ENCODE measurements at places on chromosomes 3 and 15.
A peak's percentile ranks its signal among the peaks of the same experiment; 100 is the strongest.

- DNase-seq = peak; percentile 45
Observed at GRCh38 chr3:15287565-15288330, 44.6 kb downstream of the SH3BP5 start.

GRCh38 chr15:70336425-70337009 is 238.8 kb upstream of the TLE3 start:
- DNase-seq = no peak

GRCh38 chr3:73452729-73453128 is 172.0 kb downstream of the PDZRN3 start:
- DNase-seq = no peak

- no peak for DNase-seq
Observed at GRCh38 chr3:35291471-35292236, 347.7 kb upstream of the ARPP21 start.

DNA sequence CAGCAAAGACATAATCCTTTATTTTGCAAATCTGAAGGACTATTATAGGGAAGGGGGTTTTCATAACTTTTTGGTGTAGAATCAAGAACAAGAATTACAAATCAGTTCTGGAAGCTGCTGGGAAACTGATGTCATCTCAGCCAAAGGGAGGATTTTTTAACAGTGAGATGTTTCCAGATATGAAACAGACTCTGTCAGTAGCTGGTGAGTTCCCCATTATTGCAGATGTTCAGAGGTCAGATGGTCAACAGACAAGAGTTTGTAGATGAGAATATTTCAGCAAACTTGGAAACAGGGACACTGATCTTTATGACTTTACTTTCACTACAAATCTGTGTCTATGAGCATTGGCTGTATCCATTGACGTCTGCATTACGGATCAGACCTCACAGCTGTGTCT is 71.9 kb upstream of the LPP start:
- no peak for DNase-seq

Data from HuH-7 (cell line).